Natural killer cell treated with Interleukin-12 subunit alpha and Interleukin-12 subunit beta and Interleukin-15 and Interleukin-18, amount 100 ng/mL, for 72 hours (primary cell): ENCODE measurements at places on chromosomes 4 and X. TPM values are rescaled to one million over a fixed set of nuclear protein-coding genes. Genes with fewer than 3 reads are reported as not detected.

The TDO2 gene
- total RNA-seq, result not detected

- DNase-seq, result no peak
Measured at GRCh38 chr4:4385729-4386295, 1.1 kb upstream of the NSG1 start.

- DNase-seq, result no peak
Measured at GRCh38 chr4:137674066-137674465, 141.8 kb upstream of the PCDH18 start.

DNA sequence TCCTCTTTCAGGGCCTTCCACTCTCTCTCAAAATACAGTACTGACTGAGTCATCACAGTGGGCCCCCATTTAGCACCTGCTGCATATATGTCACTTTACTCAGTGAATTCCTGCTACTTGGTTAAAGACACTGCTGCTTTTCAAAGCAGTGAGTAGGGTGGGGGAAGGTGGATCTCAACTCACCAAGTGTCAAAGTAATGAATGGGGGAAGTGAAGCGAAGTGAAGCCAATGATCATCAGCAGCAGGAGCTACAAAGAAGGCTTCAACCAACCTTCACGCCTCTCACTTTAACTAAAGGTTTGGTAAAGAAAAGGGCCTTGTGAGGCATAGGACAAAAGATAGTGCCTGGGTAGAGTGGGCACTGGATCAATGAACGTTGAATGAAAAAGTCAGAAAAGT lies 424.1 kb downstream of the SMARCA1 start:
- no peak for DNase-seq

The S100G gene
- not detected for total RNA-seq

DNA sequence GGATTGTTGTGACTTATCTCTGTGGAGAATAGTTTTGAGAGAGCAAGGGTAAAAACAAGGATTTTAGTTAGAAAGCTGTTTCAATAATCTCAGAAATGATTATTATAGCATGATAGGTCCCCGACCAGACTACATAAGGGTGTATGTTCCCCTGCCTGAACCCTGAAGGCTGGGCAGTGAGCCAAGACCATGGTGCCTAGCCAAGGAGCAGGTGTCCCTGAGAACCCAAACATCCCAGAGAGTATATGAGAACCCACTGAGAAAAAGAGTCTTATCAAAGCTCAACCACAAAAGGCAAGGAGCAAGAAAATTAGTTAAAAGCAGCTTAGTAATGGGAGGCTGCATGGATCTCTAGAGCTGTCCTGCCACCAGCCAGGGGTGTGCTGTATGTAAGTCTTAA lies 94.9 kb upstream of the UNC5C start:
- no peak for DNase-seq

GRCh38 chrX:4528247-4528646 lies 814.8 kb upstream of the PRKX start:
- DNase-seq, result no peak

GRCh38 chr4:52091801-52092200 lies 40.7 kb downstream of the SPATA18 start:
- no peak for DNase-seq

The MPP1 gene
- 26.6 TPM for total RNA-seq

The PHF8 gene
- total RNA-seq, result 51.6 TPM

- no peak for DNase-seq
Measured at GRCh38 chr4:73776321-73776729, 36.0 kb downstream of the CXCL8 start.

GRCh38 chr4:168691631-168692369 lies 194.9 kb downstream of the PALLD start:
- DNase-seq, result no peak

DNA sequence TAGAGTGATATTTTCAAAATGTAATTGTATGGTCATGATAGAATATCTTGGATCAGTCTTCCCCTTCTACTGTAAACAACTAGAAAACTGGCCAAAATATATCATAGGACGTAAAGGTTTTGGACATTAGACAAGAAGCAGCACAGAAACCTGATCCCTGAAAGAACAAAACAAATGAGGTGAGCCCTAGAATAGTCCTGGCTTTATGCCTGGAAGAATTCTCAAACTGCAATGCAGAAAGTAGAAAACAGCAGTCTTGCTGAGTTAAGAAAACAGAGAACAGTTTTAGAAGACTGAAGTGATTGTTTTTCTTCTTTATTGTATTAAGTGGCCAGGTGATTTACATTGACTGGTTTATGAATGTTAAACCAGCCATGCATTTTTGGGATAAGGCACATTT lies 19.5 kb downstream of the NSUN7 start:
- DNase-seq, result no peak

The RAP2C gene
- total RNA-seq, result 60.5 TPM

DNA sequence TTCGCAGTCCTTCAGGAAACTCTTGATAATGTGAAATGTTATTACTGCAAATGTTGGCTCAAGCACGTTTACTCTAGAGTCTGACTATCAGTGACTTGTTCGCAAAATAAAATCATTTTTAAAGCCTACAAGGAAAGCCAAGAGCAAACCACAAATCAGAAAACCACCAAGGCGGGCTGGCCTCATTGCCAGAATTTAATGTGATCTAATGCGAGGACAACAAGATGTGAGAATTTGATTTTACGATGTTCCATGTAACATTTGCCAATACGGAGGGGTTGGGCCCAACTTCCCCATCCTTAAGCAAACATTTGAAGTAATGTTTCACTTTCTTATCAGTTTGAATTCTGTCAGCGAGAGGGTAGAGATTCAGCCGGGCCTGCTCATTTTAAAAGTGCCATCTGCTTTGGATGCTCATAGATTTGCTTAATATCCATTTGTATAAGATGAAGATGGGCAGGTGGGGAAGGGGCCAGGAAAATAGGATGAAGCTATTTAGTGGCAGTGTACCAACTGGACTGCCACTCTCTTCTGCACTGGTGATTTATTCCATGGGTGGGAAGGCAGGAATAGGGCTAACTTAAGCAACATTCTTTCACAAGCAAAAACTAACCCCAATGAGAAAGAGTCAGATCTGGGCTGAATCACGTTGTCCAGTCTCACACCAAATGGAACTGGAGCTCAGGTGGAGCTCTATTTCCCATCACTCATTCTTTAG lies 225.3 kb downstream of the ANAPC10 start:
- no peak for DNase-seq

- no peak for DNase-seq
Measured at GRCh38 chrX:14875624-14876023, 2.4 kb downstream of the MOSPD2 start.

DNA sequence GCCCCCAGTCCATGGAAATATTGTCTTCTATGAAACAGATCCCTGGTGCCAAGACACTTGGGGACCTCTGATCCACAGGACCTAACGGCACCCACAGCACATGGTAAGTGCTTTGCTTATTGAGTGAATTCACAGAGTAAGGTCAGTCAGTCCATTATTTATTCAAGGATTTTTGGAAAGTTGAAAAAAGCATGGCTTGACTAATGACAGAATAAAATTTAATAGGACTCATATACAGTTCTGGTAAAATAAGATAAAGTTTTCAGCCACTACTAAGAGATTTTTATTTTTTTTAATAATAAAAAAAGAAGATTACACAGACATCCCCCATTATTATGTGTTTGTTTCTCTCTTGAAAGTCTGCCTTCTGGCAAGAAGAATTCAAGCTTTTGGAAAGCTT lies 490.6 kb upstream of the HS3ST1 start:
- no peak for DNase-seq

GRCh38 chr4:119744580-119744979 lies 116.0 kb upstream of the PDE5A start:
- DNase-seq, result no peak

The RBM10 gene
- 62.2 TPM for total RNA-seq

DNA sequence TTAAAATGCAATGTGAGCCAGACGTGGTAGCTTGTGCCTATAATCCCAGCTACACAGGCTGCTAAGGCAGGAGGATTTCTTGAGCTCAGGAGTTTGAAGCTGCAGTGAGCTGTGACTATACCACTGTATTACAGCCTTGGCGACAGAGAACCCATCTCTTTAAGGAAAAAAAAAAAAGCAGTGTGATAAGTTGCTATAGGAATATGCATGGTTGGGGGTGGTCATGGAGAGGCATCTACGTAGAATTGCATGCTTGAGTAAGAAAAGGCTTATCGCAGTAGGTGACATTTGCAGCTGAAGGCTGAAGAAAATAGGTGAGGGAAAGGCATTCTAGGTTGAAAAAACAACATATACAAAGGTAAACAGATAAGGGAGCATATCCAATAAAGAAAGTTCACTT lies 4.1 kb downstream of the DIAPH2 start:
- DNase-seq, result no peak

- DNase-seq, result no peak
Measured at GRCh38 chr4:4217113-4217512, 9.6 kb downstream of the OTOP1 start.

DNA sequence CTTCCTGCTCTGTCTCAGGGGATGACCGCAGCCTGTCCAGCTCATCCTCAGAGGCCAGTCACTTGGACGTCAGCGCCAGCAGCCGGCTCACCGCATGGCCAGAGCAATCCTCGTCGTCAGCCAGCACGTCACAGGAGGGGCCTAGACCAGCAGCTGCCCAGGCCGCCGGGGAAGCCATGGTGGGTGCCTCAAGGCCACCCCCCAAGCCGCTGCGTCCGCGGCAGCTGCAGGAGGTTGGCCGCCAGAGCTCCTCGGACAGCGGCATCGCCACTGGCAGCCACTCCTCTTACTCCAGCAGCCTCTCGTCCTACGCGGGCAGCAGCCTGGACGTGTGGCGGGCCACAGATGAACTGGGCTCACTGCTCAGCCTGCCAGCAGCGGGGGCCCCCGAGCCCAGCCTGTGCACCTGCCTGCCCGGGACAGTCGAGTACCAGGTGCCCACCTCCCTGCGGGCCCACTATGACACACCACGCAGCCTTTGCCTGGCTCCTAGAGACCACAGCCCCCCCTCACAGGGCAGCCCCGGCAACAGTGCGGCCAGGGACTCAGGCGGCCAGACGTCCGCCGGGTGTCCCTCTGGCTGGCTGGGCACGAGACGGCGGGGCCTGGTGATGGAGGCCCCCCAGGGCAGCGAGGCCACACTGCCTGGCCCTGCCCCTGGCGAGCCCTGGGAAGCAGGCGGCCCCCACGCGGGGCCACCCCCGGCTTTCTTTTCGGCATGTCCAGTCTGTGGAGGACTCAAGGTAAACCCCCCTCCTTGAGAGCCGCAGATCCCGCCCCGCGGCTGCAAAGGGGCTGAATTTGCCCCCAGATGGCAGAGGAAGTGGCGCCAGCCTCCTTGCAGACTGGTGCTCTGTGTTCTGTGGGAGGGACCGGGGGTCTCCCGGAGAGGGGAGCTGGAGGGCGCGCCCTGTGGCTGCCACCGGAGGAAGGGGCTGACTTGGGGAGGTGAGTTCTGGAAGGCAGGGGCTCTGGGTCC lies 29.9 kb downstream of the DOK7 start:
- DNase-seq, result no peak

- DNase-seq, result no peak
Measured at GRCh38 chrX:15947648-15948317, 93.2 kb upstream of the AP1S2 start.

The STK32B gene
- total RNA-seq, result not detected

GRCh38 chr4:4680758-4681157 lies 138.9 kb upstream of the STX18 start:
- DNase-seq, result no peak

The RAB40AL gene
- 0.93 TPM for total RNA-seq

The CFAP47 gene
- total RNA-seq, result not detected

DNA sequence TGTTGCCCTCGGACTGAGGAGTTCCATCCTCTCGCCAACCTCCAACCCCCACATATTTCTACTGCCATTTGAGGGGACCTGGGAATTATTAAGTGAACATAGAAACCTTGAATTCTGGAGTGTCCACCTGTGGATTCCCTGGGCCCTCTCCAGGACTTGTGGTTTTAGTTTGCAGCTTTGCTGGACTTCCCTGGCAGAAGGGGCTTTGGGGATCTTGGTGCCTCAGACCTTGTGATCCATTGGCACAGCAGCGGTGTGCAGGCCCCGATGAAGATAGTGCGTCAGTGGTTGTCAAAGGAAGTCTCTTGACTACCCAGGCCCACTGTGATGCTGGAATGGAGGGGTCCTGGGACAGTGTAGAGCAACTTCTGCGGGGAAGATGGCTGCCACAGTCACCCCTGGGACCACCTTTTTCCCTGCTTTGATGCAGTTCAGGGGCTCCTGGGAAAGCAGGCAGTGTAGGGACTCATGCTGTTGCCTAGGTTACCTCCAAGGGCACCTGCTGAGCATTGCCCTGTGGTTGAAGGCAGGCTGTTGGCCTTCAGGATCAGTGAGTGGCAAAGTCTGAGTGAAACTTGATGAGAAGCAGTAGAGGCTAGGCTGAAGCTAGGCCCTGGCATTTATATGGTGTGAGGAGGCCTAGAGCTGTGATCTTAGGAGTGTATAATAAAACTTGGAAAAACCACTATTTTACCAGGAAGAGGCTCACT lies 2.2 kb downstream of the SLC16A2 start:
- no peak for DNase-seq

The SMR3B gene
- total RNA-seq, result not detected

DNA sequence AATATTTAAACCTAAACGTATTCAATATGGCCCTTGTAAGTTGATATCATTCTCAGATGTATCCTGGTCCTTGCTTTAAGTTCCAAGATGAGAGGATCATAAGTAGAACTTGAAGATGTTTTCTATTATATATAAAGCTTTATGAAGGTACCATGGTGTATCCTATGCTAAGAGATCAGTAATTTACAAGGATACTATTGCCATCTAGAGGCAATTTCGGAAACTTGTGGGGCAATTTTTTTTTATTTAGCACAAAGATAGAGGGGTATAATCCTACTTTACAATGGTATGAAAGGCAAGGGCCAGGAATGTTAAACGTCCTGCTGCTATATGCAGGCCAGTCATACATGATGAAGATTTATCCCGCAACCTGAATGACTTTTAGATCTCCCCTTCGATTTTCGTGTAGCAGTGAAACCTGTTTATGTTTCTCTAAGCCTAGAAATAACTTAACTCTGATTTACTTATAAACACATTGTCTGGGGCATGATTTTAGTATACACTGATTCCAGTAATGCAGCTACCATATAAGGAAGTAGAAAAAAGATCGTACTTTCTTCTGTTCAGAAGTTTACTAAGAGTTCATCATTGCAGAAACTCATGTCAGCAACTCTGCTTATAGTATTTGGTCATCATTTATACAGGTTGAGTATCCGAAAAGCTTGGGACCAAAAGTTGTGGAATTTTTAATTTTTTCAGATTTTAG lies 2.6 kb downstream of the SLC25A31 start:
- no peak for DNase-seq

GRCh38 chrX:14903891-14904290 lies 30.7 kb downstream of the MOSPD2 start:
- no peak for DNase-seq

GRCh38 chr4:126991965-126992364 lies 640.8 kb upstream of the INTU start:
- no peak for DNase-seq

GRCh38 chr4:148052448-148052847 lies 320.6 kb downstream of the ARHGAP10 start:
- DNase-seq, result no peak

DNA sequence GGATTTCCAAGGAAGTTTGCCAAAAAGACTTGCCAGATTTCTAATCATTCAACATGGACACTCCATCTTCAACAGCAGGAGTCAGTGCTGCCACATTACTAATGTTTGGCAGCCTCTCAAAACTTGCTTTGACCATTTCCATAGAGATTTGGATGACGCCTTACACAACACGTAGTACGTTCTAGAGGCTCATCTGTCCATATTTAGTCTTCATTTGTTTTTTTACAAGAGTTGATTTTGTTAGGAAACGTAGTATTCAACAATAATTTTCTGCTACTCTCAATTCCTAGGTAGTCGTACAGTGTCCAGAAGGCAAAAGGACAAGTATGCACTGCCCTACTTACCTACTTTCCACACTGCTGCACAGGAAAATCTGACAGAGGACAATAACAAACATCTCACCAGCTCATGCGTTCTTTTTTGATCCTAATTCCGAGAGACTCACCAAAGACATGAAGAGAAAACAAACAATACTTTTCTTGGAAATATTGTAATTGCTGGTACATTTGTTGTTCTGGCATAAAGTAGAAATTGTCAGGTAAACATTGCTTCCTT lies 117.3 kb downstream of the SNCA start:
- no peak for DNase-seq
